Stimulated activated CD8-positive, alpha-beta memory T cell treated with anti-CD3 and anti-CD28 coated beads, Interleukin-2, amount 100 ng/mL, for 48 hours (primary cell): ENCODE measurements at places on chromosomes 12 and 14.

GRCh38 chr12:24561411-24561871, 387.5 kb downstream of the BCAT1 start:
- no peak for DNase-seq

- no peak for DNase-seq
These were observed 77.5 kb downstream of the LIN7A start for GRCh38 chr12:80860206-80860605.

DNA sequence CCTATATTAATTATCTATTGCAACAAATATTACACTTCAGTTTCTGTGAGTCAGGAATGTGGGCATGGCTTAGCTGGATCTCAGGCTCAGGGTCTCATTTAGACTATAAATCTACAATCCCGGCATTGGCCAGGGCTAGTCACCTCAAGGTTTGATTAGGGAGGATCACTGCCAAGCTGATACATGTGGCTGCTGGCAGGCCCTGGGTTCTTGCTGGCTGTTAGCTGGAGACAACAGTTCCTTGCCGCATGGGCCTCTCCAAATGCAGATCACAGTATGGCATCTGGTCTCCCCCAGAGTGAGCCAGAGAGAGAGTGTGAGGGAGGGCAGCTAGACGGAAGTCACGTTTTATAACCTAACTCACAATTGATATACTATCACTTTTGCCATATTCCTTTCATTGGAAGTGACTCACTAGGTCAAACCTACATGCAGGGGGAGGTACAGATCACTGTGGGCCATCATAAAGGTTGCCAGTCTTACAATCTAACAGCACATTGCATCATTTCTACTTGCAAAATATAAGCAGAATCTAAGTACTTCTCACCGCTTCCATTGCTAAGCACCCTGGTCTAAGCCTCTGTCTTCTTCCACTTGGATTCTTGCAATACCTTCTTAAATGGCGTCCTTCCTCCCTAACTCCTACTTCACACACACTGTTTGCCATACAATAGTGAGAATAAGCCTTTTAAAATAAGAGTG, 174.0 kb upstream of the ARHGAP5 start:
- no peak for DNase-seq

- no peak for DNase-seq
These were observed 33.0 kb downstream of the CAND1 start for GRCh38 chr12:67302162-67302561.

DNA sequence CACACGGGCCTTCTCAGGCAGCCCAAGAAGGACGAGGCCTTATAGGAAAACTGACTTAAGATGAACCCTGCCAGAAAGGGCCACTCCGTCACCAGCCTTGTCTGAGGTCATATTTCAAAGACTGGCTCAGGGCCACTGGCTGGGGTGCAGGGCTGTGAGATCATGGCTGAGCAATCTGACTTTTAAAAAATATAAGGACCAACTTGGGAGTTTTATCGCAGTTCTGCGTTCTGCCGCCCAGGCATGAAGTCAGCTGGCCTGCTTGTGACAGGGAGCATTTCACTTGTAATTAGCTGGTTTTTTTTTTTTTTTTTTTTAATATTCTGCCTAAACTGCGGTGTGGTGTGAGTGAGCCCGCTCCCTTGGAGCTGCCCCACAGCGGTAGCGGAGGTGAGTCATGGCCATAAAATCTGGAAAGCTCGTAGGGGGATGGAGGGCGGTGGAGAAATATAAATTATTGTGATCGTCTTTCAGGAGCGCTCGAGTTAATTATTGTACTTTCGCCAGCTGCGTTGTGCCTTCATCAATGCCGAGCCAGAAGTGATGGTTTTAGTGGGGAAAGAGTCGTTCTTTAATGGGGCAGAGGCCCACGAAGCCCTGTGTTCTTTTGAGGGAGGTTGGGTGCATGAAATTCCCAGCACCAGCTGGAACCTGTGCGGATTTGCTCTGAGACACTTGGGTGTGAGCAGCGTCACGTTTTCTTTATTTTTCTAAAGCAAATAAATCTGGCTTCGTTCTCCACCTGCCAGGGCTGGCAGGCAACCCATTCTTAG, 231.9 kb downstream of the C12orf75 start:
- DNase-seq, result no peak

DNA sequence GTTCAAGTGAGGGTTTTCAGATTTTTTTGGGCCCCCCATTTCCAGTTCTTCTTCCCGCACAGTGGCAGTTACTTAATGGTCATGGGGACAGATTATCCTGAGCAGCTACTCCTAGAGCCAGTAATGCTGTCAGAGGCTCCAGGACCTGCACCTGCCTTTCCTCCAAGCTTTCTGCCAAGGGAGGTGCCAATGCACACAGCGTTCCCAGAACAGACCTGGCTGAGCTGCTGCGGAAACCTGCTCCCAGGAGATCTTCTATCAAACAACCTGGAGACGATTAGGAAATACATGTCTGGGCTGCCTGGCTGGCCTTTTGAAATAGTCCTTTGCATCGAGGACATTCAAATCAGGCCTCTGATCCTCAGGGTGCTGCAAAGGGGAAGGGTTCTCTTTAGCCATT, 120.9 kb downstream of the SLC8A3 start:
- DNase-seq, result no peak

GRCh38 chr12:64699504-64700115, 59.6 kb downstream of the GNS start:
- no peak for DNase-seq

DNA sequence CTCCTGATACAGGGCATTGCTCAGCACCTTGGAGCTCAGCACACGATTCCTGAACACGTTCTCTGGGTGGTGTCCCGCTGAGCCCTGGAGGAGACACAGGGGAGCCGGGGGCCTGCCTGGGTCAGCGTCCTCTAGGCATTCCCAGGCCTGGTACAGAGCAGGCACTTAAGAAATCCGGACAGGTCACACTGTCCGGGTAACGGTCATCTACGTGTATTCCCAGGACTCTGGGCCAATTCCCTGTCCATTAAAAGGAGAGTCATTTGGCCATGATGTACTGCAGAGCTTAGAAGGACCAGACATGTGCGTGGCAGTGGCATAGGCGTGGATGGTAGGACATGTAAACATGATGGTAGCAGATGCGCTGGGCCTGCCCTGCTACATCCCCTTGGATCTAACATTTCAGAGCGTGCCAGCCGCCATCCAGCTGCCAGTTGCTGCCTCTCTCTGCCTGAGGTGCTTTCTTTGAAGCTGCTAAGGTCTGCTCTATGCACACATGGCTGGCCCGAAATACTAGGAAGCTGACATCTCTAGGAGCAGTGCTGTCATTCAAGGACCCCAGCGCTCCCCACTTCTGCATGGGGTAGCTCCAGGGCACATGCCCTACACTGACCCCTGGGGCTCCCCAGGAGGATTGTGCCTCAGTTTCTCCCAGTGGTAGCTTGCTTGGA, 273.1 kb upstream of the RTL1 start:
- no peak for DNase-seq

DNA sequence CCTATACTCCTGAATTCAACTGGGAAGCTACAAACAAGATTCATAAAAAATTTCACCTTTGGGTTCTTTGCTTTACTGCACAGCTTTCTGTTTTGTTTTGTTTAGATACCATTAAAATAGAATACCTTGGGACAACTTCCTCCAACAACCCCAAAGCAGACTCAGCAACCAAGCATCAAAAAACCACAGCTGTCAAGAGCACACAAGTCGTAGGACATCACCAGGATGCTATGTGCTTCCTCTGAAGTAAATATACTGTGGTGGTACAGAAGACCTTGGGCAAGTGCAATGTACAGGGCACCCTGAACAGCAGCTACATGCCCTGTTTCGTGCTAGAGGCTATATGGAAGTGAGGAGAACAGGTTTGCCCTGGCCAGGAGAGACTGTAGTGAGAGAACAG, 359.3 kb downstream of the BCL11B start:
- no peak for DNase-seq

DNA sequence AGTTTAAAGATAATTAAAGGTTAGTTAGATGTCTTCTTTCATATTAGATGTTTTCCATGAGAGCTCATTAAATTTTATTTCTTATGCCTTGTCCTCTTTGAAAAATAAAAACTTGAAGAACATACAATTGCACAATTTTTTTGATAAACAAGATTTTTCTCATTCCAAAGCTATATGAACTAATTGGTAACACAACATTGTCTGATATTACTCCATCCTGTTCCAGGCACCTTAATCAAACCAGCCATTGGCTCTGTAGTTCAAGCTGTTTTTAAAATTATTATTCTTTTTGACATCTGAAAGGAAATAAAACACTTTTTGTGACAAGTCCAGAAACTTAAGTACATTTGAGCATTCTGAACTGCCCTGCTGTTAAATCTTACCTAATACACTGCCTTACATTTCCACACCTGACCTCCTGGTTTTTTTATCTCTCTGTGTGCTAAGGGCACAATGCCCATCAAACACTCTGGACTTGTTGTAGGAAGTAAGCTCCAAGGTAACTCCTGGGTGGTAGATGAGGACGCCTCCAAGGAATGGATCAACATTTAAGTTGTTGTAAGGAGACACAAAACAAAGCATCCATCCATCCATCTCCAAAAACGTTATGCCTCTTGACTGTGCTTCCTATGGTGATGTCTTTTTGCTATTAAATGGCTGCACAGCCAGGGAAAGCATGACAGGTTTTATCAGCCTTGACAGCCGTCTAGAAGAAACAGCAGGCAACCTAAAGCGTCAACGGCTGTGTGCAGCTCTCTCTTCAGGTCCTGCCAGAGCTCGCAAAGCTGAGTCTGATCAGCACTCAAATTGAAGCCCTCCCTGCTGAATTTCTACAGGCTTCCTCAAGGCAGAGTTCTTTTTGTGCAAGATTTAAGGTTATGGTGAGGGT, 449.9 kb upstream of the FLRT2 start:
- no peak for DNase-seq

DNA sequence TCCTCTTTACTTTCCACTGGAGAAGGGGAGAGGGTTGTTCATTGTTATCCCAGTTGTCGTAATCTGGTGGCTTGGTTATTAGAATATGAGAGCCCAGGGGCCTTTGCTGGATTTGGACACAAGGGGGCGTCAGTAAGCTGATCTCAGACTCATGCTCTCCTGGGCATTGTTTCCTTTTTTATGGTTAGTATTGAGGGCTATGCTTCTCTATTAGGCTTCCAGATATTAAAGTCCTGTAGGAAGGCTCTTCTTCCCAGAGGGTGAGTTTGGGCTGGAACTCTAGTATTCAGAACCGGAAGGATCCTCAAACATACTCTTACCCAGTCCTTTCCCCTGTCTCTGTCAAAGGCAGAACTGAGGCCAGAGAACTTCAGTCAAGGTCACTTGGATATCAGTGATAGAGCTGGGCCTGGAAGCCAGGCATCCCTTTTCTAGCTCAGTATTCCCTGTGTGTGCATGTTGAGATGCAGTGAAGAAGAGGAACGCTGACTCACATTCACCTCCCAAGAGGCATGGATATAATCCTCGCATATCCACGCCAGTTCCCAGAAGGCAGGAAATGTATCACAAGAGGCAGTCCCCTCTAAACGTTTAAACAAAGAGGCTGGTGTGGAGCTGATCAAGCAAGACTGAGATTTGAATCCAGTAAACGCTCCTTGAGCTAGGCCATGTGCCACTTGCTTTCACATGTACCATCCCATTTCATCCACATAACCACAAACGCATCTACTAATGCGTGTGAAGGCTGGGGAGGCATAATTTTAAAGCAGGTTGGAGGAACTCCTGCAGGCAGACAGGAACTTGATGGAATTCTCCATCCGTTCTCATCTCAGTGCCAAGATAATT, 41.6 kb downstream of the UBE3B start:
- DNase-seq, result peak; percentile 33

GRCh38 chr14:75822522-75823141, 159.2 kb downstream of the TGFB3 start:
- DNase-seq, result no peak

DNA sequence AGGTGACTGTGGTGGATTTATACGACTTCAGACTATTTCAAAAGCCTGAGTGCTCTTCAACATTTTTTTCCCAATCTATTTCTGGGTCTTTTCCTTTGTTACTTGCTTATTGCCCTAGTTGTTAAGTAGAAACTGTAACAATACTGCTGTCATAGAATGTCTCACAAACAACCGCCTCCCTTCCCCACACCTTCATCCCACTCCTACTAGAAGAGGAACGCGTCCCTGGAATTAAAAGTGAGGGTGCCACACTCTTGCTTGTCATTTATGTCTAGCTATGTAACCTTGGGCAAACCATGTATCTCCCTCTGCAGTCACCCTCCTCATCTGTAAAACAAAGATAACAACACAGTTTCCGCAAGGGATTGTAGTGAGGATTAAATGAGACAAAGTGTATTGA, 8.6 kb downstream of the BRAP start:
- DNase-seq, result no peak

DNA sequence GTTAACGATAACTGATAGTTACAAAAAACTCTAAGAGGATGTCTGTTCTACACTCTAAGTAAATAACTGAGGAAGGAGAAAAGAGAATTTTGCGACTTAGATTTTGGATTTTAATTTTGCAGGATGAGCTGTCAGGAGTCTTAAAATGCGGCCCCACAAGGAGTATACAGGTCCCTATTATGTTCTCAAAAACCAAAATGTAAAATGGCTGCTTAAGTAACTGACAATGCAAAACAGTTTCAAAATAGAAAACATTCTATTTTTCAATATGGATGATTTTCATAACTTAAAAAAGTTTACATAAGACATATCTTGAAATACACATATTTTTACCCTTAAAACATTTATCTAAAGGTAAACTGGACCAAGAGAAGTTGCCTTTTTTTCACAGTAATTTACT, 2.6 kb downstream of the CD69 start:
- DNase-seq, result no peak

DNA sequence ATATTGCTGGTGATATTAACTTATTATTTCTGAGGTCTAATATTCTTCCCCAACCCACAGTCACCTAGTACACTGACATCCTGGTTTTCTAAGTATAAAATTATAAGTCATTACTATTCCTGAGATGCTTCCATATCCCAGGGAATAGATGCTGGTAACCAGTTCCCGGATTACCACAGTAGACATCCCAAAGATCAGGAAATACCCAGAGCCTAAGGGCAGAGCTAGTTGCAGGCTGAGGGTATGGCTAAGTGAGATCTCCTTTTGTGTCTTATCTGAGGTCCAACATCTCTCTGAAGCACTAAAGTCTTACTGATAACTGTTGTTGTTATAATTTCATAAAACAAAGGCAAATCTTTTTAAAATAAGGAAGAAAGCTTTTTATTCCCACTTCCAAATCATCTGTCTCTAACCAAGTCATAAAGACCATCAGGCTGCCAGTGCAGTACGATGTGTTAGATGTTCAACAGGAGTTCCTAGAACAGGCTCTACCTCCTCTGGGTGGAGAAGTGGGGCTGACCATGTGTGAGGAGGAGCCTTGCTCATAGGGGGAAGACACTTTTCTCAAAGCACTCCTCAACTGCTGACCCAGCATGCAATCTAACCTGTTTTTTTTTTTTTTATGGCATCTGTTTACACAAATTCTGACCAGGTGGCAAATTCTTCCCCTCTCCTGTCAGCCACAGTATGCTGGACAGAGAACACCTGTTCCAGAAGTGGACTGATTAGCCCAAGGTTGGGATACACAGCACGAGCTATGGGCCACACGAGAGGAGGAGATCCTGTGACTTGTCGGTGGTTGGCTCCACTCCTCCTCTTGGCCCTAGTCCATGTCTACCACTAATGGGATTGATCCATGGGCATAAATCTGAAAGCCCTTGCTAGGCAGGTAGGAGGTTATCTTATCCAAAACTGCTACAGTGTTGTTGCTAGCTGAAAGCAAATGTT, 16.1 kb upstream of the GRIP1 start:
- no peak for DNase-seq
